ENCODE measurements at places on chromosomes 2 and 18.

- no peak for DNase-seq
These were observed 67.0 kb upstream of the RASGRP3 start for GRCh38 chr2:33409417-33409955.

- no peak for DNase-seq
These were observed 713.1 kb upstream of the SOX11 start for GRCh38 chr2:4979111-4979510.

DNA sequence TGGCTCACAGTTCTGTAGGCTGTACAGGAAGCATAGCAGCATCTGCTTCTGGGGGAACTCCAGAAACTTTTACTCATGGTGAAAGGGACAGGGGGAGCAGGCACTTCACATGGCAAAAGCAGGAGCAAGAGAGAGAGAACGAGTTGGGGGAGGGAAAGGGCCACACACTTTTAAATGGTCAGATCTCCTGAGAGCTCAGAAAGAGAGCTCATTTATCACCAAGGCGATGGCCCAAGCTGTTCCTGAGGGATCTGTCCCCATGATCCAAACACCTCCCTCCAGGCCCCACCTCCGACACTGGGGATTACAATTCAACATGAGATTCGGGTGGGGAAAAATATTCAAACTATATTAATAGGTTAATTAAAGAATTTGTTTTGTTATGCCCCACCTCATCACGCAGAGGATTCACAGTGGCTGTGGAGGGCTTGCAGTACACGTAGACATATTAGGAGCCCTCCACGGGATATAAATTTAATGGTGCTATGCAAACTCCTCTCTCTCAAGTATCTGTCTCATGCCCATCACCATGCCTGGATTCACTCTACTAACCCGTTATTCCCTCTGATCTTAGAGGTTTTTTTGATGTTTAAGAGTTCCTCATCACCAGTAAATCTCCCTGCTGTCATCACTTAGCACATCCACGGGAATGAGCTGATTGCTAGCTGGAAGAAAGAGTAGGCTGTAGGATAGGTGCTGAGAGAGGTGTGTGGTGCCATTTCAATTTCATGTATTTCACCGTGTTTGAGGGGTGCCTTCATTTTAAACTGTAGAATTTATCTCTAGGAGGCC lies 84.5 kb upstream of the ARHGAP28 start:
- DNase-seq: no peak

GRCh38 chr2:108182489-108182888 lies 57.3 kb upstream of the SULT1C3 start:
- DNase-seq: no peak

Data from NCI-H187 (cell line).